Activated naive CD4-positive, alpha-beta T cell treated with anti-CD3 and anti-CD28 coated beads, Interleukin-2, amount 50 U/mL, for 16 hours (primary cell): ENCODE measurements at places on chromosomes 1 and 21.

DNA sequence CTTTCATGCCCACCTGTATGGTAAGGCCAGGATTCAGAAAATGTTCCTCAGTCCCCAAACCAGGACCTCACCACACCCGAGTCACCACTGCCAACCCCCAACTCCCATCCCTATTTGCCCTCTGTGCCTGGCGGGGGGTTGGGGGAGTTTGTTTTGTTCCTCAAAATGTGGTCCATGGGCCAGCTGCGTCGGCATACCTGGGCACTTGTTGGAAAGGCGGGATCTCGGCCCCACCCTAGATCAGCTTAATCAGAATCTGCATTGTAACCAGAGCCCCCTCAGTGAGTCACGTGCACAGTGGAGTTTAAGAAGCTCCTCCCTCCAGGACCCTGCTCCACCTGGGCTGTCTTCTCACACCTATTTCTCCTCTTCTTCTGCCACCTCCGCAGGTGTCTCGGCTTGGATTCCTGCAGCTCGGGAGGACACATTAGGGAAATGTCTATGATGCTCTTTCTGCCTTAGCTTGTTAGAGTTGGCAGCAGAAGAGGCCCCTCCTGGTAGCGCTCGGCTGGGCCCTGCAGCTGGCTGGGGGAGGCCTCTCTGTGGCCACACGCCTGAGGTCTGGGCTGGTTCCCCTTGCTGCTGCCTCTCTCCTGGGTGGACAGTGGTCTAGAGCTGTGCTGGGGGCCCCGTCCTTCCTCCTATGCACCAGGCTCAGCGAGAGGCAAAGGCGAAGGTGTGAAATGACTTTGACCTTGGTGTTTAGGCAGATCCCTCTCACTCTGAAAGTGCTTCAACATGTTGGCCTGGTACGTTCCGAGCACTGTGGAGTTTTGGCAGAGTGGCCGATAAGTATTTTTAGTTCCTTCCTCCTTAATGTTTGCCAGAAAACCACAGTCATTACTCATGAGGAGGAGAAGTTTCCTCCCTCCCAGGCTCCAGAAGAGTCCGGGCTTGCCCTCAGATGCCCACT is 41.8 kb upstream of the CAMTA1 start:
- DNase-seq: no peak

DNA sequence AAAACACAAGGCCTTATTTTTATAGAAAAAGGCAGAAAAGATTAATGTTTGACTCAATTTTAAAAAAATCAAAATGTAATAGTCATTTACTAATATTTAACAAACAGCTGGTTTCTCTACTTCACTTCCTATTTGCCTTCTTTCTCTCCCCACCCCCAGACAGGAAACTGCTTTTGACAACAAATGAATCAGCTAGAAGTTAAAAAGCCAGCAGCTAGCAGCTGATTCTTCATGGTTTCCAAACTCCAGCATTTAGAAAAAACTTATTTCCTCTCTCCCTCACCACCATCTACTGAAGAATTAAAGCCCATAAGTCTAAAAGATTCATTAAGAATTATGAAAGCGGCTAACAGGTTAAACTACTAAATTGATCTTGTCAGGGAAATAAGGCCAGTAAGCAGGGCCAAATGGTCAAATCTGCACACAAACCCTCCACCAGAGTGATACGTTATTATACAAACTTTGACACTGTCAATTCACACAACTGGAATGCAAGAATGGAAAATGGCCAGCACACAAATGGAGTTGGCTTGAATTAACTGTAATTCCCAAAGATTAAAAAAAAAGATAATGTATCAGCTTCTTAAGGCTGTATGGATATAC is 4.0 kb downstream of the WDR26 start:
- no peak for DNase-seq

GRCh38 chr1:63795455-63795854 is 21.6 kb downstream of the ROR1 start:
- no peak for DNase-seq

- peak; percentile 29 for DNase-seq
Measured at GRCh38 chr21:31181082-31181750, 142.9 kb upstream of the KRTAP19-8 start.

DNA sequence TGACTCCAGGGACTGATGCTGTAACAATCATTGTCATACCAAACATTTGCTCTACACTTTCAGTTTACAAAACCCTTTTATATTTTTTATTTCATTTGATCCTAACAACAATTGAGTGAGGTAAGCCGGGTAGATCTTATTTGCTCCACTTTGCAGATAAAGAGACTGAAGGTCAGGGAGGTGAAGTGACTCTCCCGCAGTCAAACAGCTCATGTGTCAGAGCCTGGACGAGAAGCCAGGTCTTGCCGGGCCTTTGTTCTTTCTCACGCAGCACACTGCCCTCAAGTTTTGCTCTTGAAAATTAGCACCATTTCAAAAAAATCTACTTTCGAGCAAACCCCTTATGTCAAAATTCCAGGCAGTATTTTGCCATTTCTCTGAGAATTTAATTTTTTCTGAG is 65.2 kb downstream of the CD247 start:
- DNase-seq: no peak

DNA sequence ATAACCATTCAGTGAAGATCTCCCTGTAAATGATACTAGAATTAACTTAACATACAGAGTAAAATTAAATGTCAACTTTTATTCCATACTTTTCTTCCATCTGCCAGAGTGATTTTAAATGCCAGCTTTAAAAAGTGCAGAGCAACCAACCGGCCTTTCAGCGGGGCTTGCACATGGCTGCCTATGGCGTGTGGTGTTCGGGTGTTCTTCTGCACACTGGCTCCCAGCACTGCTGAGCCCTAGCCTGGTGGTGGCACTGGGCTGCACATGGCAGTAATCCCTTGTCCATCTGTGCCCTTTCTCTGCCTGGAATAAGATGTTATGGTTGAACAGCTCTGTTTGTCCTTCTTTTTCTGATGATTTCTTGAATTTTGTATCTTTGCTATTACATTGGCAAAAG is 156.3 kb downstream of the SNX7 start:
- no peak for DNase-seq
